ENCODE measurements at places on chromosomes 6 and 20.

DNA sequence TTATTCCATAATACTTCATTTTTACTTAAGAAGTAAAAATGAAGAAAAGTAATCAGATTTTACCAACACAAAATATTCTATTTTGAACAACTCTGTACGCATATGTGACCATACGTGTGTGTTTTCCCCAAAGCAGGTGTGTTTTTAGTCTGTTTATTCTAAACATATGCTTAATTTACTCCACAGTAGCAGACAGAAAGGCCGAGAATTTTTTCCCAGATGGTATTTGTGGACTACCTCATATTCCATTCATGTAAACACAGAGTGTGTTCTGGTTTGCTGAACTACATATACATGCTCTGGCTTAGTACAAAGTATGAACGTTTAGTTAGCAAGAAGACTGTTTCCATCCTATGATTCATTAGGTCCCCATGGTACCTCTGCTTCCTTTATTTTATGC lies 233.3 kb upstream of the RUNX2 start:
- no peak for DNase-seq

DNA sequence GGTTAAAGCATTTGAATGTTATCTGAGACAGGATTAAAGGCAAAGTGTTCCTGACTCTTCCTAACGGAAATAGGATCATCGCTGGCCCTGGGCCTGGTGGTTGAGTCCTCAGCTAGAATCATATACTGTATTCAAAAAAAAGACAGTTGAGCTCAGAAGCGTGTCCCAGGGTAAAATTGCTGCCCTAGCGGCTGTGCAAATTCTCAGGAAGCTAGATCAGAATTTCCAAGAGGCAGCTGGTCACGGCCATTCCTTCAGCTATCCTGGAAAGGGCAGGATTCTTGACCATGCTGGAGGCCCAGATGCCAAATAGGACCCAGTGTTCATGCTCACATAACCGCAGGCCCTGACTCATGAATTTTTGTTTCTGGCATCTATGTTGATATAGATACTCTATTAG lies 67.4 kb downstream of the STMND1 start:
- peak; percentile 38 for DNase-seq

DNA sequence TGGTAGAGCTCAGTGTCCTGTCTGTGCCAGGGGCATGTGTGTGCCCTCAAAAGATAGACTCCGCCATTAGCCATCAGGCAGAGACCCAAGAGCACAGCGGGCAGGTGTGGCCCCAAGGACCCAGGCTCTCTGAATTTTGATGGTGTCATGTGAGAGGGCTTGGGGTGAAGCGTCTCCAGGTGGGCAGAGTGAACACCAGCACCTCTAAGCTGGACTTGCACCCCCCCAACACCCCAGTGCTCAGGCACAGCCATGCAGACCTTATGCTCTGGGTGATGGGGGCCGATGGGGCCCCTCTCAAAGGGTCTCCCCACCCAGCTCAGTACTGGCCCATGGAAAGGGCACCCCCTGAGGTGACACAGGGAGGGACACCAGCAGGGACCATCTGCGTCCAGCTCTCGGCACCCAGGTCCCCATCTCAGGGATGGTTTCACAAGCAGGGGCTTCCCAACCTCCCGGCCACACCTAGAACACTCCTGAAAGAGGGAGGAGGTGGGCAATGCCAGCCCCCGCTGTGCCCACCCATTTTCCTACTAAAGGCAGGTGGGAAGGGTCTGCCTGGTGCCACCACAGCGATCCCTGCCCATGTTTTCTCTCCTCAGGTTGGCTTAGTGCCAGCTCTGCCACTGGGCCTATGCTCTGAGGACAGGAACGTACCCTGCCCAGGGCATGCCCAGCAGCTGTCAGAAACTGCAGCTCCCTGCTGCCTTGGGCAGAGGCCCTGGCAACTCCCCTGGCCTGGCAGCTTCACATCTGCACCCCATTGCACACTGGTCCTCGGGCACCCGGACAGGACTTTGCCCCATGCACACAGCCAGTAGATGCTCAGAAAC lies 3.5 kb downstream of the CST7 start:
- no peak for DNase-seq

- no peak for DNase-seq
Measured at GRCh38 chr20:9789131-9789530, 49.7 kb downstream of the PAK5 start.

- no peak for DNase-seq
Measured at GRCh38 chr6:149129371-149130077, 188.0 kb upstream of the TAB2 start.

DNA sequence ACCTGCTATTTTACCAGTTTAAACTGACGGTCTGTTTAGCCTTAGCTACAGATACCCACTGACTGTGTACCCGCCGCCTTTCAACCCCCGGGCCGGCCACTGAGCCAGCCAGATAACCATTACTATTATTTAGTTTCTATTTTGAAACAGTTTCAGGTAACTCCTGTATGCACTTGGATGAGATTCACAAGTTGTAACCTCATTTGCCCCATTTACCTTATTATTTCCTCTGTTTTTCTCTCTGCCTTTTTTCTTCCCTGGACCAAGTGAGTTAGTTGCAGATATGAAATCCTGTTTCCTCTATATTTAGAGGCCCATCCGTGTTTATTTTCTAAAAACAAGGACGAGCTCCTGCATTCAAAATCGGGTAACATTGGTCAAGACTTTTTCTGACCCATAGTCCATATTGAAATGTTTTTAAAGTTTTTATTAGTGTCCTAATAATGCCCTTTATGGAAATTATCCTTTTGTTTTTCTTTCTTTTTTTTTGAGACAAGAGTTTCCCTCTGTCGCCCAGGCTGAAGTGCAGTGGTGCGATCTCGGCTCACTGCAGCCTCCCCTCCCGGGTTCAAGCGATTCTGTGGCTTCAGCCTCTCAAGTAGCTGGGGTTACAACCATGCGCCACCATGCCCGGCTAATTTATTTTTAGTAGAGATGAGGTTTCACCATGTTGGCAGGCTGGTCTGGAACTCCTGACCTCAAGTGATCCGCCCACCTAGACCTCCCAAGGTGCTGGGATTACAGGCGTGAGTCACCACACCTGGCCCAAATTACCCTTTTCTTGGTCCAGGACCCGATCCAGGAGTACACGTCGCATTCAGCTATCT lies 767 bp downstream of the AP5S1 start:
- DNase-seq: no peak

DNA sequence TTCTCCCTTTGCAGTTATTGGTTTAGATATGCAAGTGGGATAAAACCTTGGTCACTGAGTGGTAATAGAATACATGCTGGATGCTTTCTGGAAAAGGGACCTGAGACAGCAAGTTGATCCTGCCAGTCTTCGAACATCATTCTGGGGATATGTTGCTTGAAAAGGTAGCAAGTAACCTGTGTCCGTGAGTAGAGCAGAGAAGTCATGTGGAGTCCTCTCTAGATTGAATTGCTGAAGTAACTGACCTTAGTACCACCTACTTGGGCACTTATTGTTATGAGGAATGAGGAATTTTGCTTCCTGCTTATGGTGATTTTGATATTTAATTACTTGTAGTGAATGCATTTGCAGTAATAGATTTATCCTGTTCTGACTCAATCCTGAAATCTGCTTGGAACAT lies 367.3 kb upstream of the IMPG1 start:
- DNase-seq: no peak

GRCh38 chr6:108904741-108905140 lies 56.5 kb downstream of the ARMC2 start:
- DNase-seq: no peak

- no peak for DNase-seq
Measured at GRCh38 chr6:2866171-2866846, 24.6 kb upstream of the SERPINB1 start.

GRCh38 chr6:53062169-53062539 lies 3.0 kb upstream of the FBXO9 start:
- DNase-seq: peak; percentile 19

DNA sequence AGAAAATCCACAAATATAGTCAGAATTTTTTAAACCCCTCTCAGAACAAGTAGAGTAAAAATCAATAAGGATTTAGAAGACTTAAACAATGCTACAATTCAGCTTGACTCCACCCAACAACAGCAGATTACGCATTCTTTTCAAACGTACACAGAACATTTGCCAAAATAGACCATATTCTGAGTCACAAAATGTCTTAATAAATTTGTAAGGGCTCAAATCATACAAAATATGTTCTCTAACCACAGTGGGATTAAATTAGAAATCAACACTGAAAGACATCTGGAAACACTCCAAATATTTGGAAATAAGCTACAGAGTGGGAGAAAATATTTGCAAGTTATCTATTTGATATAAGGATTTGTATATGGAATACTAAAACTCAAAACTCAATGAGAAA lies 164.2 kb upstream of the AKAP12 start:
- DNase-seq: no peak

DNA sequence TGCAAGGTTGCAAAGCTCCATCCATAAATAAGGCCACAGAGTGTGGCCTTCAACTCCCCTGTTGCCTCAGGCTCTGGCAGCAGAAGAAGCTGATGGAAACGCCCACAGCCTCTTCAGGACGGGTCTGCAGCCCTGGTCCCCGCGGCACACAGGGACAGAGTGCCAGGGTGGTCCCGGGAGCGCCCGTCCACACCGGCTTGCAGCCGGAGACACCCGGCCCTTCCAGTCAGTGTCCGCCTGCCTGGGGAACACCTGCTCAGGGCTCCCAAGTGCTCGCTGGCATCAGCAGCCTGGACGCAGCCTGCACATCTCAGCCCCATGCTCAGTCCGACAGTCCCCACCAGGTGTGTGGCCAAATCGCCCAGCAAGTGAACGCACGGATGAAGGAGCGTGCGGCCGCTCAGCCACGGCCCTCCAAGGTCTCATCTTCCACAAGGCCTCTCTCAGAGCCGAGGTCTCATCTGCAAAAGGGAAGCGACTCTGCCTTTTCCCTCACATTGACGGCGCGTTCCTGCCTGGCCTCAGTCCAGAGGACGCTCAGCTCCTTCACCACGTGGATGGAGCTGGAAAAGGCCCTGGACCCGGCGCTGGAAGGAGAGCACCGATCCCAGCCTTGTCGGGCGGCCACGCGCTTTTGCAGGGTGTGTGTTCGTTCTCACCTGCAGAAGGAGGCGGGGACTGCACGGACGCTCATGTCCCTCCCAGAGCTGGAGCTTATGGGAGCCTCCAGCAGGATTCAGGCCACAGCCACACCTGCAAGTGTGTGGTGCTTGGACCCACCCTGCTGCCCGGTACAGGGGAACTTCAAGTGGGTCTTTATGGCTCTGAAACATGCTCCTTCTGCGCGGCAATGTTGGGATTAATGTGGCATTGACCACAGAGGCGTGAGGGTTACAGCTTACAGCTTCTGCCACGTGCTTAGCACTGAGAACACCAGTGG lies 180.4 kb downstream of the DLL1 start:
- no peak for DNase-seq

- no peak for DNase-seq
Measured at GRCh38 chr6:148351309-148351708, 8.7 kb downstream of the SASH1 start.

DNA sequence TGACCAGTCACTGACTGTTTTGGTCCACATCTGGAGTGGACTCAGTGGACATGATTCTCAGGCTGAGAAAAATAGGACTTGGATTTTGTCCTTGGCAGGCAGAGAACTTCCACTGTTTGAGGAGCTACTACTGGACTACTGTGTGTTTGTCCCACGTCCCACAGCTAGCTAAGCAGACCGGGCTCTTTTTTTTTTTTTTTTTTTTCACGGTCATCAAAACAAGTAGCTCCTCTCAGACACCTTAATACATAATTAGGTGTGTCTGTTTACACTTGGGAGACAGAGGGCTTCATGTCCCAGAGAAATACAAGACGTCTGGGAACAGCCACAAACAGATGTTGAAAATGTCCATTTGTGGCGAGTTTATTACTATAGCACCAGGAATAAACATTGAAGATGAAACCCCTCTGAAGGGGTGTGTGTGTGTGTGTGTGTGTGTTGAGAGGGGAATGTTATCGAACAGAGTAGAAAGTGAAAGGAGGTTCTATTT lies 155.0 kb upstream of the SUPT3H start:
- DNase-seq: no peak

- peak; percentile 95 for DNase-seq
Measured at GRCh38 chr6:149079911-149080491, 237.5 kb upstream of the TAB2 start.

DNA sequence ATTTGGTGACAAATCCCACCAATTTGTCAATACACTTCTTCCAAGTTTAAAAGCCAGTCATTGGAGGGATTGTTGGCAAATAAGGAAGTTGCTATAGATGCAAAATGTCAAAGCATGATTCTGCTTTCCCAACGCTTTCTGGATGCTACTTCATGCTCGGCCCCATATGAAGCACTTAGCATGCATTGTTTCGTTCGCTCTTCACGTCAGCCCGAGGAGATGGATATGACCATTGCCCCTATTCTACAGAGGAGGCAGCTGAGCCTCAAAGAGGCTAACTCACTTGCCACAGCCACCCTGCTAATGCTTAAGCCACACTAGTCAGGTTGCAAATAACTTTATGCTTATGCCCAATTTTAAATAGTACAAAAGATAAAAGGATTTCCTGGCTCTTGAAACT lies 2.8 kb upstream of the NXT1 start:
- no peak for DNase-seq

GRCh38 chr20:43460172-43460829 lies 2.6 kb downstream of the SRSF6 start:
- DNase-seq: no peak

- DNase-seq: no peak
Measured at GRCh38 chr6:18601516-18602020, 214.4 kb downstream of the RNF144B start.

DNA sequence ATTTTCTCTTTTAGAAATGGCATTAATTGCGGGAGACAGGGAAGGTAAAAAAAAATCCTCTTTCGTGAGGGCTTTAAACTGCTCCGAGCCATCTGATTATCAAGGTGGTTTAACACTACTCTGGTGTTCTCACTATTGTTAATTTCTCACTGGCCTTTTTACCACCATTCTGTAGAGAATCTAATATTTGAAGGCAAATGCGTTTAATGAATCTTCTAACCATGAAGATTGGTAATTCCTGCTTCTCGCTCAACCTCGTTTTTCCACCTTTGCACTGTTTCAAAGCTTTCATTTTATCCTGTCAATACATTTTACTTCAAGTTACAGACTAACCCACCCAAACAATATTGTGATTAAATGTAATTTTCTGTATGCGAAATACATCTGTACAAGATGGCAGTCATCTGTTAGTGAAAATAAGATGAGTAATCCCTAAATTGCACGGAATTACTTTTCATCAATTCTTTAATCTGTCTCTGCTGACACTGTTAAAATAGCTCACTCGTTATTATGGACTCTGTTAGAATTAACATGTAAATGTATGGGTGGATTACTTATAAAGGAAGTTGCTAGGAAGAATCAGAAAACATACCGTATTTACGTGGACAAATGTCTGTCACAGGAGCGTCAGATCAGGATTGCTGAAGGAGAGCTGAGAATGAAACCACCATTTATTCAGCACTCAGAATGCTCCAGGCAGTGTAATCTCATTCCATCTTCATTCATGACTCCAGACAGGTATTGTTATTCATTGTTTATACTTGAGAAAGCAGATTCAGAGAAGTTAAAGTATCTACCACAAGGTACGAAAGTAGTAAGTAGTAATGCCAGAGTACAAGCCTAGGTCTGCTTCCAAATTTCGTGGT lies 1.1 kb upstream of the LCA5 start:
- peak; percentile 25 for DNase-seq

DNA sequence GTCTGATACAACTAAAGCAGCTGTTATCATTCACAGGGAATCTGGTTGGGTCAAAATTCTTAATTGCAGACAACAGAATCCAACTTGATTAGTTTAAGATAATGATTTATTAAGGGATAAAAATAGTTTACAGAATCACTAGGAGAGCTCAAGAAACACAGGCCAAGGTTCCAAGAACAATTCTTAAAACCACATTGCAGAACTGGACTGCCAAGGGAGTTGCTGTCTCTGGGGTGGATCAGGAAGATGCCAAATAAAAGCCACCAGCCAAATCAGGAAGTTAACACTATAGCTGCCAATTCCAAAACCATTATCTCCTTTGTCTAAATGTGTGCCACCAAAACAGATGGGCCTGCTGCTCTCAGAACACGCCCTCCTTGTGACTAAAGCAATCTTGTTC lies 53.7 kb downstream of the NUDT3 start:
- peak; percentile 61 for DNase-seq
